Heart left ventricle (tissue), 16 donors: ENCODE measurements at places on chromosomes 12 and 14.

- DNase-seq: peak; percentile 91
Observed at GRCh38 chr14:76761136-76761959, at the start of gene VASH1. TSS of gene VASH1 (plus strand) at chr14:76761468. CDS start at chr14:76762822, 1,354 bp downstream.

DNA sequence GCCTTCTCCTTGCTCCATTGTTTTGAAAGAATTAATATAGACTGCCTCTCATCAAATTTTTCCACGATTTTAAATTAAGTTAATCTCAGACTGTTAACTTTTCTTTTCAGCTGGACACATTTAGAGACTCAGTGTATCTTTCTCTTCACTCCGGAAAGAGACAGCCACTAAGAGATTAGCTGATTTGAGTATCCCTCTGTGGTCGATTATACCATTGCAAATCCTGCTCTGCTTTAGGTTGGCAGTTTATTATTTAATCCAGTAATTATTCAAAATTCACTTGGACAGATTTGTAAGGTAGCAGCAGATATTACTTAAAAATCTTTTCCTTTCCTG lies 588 bp upstream of the TWF1 start:
- DNase-seq: no peak

- no peak for DNase-seq
Observed at GRCh38 chr12:14239935-14240872, 125.3 kb upstream of the ATF7IP start.

DNA sequence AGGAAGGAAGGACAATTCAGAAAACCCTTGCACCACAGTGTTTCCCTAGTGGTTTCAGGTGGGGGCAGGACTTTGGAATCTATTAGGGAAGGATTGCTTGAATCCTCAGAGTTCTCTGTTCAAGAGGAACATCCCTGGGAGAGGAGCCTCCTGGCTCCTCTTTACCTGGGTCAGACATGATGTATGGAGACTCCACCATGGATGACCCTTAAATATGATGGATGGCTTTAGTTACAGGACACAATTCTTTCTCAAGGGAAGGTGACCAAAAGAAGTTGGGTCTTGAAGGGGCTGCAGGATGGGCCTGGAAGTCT lies 396.6 kb downstream of the NRXN3 start:
- DNase-seq: no peak

DNA sequence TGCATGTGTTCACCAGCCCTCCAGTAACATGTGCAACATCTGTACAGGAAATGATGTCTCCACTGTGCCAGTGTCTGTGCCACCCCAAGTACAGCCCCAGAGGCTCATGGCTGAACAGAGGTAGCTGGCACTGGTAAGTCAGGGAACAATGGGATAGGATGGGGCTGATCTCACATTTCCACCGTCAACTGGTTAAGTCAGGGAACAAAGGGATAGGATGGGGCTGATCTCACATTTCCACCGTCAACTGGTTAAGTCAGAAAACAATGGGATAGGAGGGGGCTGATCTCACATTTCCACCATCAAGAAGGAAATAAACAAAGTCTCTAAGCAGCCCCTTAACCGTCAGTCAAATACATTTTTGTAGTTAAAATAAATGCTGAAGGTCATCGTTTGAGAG lies 246.6 kb downstream of the TMEM132D start:
- no peak for DNase-seq

DNA sequence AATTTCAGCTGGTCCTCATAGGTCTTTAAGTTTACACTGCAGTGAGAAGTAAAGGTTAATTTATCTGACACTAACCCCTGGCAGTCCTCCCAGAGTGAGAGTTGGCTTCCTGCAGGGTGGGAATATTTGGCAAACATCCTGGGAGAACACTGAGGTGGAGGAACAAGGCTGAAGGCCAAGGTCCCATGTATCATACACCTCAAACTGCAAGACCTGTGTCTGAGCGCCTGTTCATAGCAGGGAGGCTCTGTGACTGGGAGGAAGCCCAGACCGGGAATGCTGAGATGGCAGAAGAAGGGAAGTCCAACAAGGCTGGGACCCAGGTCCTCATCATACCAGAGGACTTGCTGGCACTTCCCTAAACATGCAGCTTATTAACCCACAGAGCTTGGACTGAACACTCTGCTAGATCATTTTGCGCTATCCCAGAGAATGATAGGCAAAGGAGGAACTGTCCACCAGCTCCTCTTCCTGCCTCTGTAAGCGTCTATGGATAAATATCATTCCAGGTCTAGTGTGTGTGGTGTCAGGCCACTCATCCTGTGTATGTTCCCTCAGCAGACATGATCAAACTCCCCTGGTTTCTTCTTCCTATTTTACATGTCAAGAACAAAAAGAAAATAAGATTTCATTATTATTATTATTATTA lies 199.6 kb upstream of the CNOT2 start:
- peak; percentile 25 for DNase-seq

DNA sequence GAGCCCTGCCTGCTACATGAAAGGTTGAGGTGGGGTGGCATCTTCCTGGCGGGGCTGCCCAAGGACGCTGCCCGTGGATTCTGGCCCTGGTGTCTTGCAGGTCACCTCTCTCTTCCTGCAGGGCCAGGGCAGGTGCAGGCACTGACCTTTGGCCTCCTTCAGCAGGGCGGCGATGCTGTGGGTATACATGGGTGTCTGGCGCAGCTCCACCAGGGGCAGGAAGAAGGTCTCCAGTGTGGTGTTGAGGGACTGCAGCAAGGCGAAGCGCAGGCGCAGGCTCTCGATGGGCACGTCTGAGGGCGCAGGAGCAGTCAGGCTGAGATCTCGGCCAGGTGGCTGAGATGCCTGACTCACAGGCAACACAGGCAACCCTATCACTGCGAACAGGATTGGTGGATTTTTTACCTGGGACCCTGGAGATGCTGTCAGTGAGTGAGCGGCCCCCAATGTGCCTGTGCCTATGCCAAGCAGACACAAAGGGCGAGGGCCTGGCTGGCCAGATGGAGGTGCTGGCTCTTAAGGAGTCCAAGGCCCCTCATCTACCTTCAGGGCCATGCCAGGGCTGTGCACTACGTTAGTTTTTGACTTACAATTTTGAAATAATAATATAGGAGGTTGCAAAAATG lies 45.7 kb downstream of the TRAFD1 start:
- DNase-seq: no peak

DNA sequence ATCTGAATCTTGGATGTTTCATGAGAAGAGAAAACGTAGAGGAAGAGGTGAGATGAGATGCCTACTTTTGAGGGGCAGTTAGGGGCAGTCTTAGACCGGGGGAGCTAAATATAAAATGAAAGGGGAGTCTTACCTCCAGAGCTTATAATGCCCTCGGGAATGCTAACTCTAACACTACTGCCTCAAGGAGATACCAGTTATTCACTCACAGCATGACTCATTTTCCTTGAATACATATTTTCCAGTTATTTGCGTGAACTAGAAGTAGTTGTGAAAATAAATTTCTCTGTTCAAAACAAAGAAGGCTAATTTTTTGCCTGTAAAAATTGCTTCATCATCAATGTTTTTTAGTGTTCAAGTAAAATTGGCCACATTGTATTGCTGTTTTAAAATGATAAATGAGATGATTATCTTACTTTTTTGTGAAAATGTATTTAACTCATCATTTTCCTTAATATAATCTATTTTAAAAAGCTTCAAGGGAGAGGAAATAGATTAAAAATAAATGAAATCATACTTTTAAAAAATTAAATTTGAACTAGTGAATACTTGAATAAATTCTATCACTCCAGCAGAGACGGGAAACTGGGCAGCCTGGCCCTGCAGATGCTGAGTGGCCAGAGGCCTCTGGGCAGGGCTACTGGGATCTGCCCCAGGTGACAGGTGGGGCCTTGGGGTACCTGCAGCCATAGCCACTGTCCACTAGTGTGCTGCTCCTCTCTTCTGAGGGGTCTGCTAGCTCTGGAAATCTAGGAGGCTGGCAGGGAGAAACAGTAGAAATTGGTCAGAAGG lies 339.3 kb downstream of the EGLN3 start:
- no peak for DNase-seq

DNA sequence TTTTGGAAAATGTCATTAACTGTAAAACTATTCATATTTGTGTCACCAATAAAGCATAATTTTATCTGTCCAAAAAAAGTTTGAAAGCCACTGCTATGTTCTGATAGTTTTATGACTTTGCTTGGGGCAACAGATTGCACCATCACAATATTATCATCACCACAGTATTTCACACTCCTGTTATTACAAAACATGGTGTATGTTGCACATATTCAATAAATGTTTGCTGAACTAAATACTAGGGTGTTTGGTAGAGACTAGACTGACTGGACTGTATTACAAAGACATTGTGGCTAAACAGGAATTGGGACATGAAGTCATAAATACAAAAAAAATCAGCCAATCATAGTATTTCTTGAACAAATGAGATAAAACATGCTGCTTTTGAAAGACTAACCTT lies 55.1 kb downstream of the PAWR start:
- no peak for DNase-seq

- DNase-seq: no peak
Observed at GRCh38 chr12:98955284-98955683, 310.2 kb downstream of the APAF1 start.
